ENCODE measurements at places on chromosomes 1 and 21.

GRCh38 chr1:44672961-44673674 is 1.2 kb downstream of the TMEM53 start:
- no peak for DNase-seq

DNA sequence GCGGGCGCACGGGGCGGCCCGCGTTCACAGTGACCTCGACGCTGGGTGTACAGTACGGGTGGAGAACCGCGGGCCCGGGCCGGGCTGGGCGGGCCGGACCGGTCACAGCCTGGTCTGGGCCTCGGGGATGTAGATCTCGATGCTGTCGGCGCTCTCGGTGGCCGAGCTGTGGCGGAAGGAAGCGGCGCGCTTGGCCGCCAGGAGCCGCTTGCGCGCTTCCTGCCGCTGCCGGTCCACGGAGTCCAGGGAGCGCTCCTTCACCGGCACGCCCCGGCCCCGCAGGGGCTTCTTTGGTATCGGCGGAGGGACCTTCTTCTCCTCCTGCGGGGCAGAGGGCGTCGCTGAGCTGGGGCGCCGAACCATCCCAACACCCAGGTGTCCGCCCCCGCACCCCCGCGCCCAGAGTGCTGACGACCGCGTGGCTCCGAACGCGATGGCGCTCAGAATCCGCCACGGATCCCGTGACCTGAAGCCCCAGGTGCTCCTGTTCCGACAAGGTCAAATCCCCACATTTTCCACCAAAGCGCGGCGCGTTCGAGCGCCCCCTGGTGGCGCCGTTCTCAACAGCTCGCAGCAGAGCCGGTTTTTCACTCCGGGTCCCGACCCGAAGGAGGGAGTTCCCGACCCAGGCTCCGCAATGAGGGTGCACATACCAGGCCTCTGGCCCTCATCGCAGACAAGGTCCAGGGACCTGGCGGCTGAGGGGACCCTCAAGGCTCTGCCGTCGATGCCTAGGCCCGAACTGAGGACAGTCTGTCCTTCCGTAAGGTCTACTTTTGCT is 6.6 kb upstream of the SMIM12 start:
- DNase-seq: peak; percentile 43

GRCh38 chr1:8437347-8437746 is 119.4 kb downstream of the SLC45A1 start:
- no peak for DNase-seq

DNA sequence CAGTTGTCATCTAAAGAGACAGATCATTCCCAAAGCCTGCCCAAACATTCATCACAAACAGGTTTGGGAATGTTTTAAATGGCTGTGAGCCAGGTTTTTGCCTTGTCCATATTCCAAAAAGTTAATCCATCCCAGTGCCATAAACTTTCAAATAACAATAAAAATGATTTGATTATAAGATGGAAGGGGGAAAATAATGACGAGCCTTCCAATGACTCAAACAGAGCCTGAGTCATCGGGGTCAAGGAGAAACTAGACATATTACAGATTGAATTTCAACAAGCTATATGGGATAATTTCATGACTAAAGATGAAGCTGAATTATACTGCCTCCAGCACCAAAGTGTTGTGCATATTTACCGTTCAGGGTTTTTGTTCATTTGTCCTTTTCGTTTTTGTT is 195.8 kb upstream of the PKN2 start:
- DNase-seq: no peak

DNA sequence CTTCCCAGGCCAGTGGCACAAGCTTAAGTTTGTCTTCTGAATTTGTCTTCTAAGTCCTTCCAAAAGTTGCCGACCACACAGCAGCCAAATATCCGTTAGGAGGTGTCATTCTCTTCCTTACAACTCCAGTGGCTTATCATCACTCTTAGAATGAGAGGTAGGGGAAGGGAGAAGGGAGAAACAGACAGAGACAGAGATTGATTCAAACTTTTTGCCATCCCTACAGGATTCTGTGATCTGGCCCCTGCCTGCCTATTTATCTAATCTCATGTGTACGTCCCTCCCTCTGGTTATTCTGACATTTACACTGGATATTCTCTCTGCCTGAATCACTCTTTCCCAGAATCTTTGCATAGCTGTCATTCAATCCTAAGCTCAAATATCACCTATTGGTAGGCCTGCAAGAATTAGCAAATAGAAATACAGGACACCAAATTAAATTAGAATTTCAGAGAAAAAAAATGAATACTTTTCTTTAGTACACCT is 488 bp upstream of the GNL2 start:
- no peak for DNase-seq

DNA sequence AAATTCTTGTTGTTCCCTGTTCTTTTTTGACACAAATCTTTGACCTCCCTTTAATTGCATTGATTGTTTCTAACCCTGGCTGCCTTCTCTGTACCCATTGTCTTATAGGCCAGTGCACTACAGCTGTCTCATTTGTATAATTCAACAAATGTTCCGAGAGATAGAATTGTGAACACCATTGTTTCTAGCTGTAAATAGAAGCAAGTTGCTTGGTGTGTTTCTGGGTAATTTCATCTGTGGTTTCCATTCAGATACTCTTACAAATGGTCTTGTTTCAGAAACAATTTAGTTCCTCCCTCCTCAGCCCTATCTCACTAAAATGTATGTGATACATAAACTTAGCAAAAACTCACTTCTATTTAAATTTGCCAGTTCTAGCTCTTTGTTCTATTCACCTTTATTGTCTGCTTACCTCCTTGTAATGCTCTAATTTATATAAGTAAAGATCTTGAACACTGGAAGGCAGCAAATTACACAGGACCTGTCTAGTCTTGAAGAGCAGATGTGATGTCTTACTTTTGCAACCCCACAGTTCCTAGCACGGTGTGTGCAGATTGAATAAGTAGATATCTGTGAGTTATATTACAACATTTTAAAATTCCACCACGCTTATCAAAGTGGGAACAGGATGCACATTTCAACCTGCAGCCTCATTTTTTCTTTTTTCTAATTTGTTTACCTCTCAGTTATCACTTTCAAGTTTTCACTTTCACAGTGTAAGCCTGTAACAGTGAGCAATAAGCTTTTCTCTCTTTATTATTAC is 515.6 kb upstream of the ZP4 start:
- DNase-seq: no peak

GRCh38 chr1:115337633-115338456 is at the start of gene NGF:
Gene NGF (minus strand): TSS chr1:115338249. CDS start chr1:115286795, 51,454 bp downstream.
- no peak for DNase-seq

DNA sequence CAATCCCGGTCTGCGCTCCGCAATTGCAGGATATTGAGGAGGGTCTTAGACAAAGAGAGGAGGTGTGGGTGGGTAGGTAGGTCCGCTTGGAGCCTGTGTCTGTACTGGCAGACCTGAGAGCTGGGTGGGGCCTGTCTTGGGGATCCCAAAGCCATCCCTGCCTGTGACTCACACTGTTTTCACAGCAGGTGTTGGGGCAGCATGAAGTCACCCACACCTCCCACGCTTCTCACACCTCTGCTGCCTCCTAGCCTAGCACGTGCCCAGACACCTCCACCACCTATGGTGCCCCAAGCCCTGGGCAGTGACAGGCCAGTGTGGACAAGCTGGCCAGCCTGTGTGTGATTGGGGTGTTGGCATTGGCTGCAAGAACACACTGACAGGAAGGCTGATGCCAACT is 65.7 kb upstream of the ECE1 start:
- no peak for DNase-seq

DNA sequence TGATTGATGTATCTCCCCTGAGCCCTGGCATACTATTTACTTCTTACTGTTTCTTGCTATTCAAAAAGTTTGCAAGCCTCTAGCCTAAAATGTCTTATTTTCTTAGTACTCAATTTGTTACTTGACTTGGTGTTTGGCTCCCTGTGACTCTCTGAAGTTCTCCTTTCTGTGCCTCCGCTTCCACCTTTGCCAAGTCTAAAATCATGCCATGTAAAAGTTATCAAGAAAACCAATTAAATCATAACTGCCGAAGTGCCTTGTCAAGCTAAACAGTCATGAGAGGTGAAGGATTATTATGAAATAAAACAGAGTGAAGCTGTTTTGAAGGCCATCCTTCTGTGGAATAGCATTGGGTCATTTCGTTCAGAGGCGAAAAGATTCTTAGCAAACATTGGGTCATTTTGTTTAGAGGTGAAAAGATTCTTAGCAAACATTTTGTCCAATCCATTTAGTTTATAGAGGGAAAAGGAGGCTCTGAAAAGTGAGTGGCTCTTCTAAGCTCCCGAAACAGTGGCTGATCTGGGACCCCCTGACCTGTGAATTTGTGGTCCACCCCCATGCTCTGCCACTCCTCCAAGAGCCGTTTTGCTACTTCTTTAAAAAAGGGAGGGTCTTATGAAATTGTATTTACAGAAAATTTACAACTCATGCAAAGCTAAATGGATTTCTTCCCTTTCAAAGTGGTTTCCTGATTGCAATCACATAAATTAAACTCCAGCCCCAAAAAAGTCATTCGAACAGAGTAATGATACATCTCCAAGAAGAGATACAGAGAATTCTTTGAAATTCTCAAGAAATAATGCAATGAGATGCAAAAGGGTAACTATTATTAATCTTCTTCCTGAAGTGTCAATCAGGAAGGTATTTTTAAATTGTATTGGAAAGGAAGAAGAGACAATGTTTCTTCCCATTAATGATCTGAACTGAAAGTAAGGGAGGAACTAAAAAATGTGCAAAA is 141.4 kb downstream of the RUNX1 start:
- no peak for DNase-seq

DNA sequence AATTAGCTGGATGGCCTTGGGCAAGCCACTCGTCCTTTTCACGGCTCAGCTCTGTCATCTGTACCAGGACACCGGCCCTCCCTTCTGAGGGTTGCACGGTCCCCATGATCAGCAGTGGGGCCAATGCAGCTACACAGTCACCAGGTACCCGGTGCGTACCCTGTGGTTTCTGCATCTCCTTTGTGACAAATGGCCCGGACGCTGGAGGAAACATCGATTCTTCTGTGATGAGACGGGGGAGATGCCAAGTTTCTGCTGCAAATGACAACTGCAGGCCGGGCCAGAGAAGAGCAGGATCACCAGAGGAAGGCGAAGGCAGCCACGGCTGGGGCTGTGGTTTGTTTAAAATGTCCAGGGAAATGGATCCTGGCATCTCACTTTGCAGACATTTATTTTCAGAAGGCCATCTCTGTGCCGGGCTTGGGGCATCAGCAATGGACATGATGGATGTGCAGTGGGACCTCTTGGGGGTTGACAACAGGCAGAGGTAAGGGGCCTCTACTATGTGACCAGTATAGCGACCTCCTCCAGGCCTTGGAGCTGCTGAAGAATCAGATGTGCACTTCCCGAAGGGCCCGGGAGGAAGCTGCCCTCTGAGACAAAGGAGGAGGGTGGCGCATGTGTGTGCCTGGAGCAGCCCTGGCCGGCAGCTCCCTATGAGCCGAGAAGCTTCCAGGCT is 221.9 kb upstream of the C1orf174 start:
- DNase-seq: no peak

- DNase-seq: no peak
Measured at GRCh38 chr1:227156520-227156919, 161.8 kb downstream of the CDC42BPA start.

- DNase-seq: no peak
Measured at GRCh38 chr21:33712022-33712803, 69.9 kb downstream of the ITSN1 start.

GRCh38 chr1:172469717-172470116 is 25.8 kb upstream of the PIGC start:
- no peak for DNase-seq

DNA sequence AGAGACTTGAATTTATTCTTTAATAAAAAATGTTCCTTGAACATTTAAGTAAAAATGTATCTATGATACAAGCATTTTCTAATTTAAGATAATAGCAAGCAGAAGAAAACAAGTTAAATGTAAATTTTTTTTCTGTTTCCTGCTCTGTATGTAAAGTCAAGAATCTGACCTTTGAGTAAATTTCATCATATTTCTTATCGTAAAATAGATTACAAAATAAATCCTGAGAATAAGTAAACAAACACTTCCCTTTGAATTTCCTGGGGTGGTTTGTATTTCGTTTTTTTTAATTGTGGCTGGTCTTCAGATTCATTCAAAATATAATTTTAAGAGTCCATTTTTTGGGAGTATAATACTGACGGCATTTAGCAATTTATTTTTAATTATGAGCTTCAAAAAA is 77.6 kb downstream of the POU2F1 start:
- no peak for DNase-seq

- no peak for DNase-seq
Measured at GRCh38 chr21:42747746-42748351, 94.4 kb downstream of the PDE9A start.

DNA sequence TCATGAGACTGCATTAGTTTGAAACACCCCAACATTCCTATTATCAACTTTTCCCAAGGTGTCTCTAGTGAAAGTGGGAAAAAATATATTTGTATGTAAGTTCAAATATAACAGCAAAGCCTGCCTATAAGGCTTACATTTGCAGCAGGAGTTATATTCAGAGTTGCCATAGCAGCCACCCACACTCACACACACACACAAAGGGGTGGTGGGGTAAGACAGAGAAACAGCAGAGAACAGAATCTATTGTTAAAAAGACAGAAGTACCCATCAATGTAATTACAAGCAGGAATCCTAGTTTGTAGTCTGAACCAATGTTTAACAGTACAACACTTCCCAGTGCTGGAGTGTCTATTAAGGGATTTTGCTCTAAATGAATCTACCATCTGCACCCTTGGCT is 55.0 kb downstream of the PLPPR5 start:
- no peak for DNase-seq

GRCh38 chr1:150627826-150628410 is 1.5 kb downstream of the ENSA start:
- DNase-seq: no peak

- no peak for DNase-seq
Measured at GRCh38 chr1:44905276-44905675, 62.2 kb upstream of the PTCH2 start.

GRCh38 chr1:15128520-15129313 is 24.8 kb upstream of the TMEM51 start:
- no peak for DNase-seq

GRCh38 chr1:156291226-156292061 is 4.0 kb downstream of the GLMP start:
- peak; percentile 26 for DNase-seq

DNA sequence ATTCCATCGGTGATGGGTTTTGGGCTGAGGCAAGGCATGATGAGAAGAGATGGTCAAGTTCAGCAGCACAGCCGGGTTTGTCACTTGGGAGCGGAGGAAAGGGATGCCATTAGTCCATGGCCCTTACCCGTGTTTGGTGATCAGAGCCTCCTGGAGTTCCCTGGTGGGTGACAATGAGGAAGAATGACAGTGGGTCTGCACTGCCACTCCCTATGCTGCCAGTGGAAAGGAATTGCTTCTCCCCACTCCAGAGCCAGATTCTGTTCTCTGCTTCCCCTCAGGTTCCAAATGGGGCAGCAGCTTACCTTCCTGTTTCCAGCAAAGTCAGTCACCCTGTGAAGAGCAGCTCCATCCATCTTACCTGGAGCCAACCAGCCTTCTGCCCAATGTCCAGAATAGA is 393.1 kb downstream of the PTPRU start:
- no peak for DNase-seq

Measured in forelimb muscle (tissue), 1 donor.